ENCODE measurements at places on chromosomes 4 and X. TPM values are rescaled to one million over a fixed set of nuclear protein-coding genes. Genes with fewer than 3 reads are reported as not detected.

The MGAT4D gene
- not detected for total RNA-seq

The YY2 gene
- total RNA-seq: 0.90 TPM

The SLC25A53 gene
- total RNA-seq: 8.5 TPM

The MEPE gene
- not detected for total RNA-seq

The NUDT10 gene
- under 0.01 TPM for total RNA-seq
